ENCODE measurements at places on chromosomes 16 and 17. TPM values are rescaled to one million over a fixed set of nuclear protein-coding genes. Genes with fewer than 3 reads are reported as not detected.

SP6 gene
- total RNA-seq = 0.08 TPM

MT1A gene
- not detected for total RNA-seq

CD300E gene
- total RNA-seq = not detected

KRT33A gene
- total RNA-seq = not detected

ZNF286A gene
- total RNA-seq = 18.4 TPM

BIRC5 gene
- 2.7 TPM for total RNA-seq

SLC46A1 gene
- total RNA-seq = 4.3 TPM

KRT39 gene
- total RNA-seq = 0.12 TPM

HID1 gene
- total RNA-seq = 0.23 TPM

SLC9A5 gene
- total RNA-seq = 1.5 TPM

TEX19 gene
- total RNA-seq = not detected

MEOX1 gene
- under 0.01 TPM for total RNA-seq

Data from smooth muscle cell of the coronary artery (primary cell).